ENCODE measurements at places on chromosomes 12 and 14.

DNA sequence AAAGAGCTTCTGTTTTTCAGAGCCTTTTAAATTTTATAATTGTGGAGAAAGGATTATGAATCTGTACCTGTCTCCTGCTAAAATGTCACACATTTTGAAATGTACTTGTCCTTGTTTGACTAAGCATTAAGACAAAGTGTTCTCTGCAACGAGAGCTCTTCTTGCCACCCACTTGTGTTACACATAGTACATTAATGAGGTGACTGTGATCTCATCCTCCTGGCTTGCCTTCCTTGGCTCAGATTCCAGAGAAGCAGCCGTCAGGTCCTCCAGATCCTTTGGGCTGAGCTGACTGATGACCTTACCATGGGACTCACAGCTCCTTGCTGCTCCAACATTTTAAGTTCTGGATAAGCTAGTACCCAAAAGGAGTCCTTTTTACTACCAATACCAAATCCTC lies 81.4 kb downstream of the BBS10 start:
- peak; percentile 86 for DNase-seq

- no peak for DNase-seq
Measured at GRCh38 chr14:69882915-69883314, 3.7 kb downstream of the SMOC1 start.

DNA sequence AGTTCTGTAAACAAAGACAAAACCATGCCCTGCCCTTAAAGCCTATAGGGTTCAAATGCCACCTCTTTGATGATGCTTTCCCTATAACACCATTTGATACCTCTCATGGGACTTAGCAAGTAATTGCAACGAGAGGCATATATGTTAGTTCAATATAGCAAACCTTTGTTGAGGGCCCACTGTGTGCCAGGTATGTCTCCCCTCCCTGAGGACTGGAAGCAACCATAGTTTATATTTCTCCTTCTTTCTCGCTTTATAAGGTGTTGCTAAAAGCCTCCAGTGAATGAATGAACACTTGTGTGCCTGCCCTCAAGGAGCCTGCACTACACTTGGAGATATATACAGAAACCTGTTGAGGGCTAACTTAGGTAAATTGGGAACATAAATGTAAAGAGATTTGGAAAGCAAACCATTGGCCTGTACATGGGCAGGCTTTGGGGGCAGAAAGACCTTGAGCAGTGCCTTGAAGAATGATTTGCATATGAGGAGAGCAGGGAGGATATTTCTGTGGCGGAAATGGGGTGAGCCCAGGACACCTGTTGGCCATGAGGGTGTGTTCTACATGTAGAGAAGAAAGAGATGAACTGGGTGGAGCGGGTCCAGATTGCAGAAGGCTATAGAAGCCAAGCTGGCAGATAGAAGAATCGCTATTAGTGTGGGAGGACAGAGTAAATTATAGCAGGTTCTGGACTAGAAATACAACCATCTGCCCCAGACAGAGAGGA lies 1.8 kb upstream of the CKAP4 start:
- no peak for DNase-seq

GRCh38 chr12:3996322-3996721 lies 123.1 kb upstream of the PARP11 start:
- DNase-seq, result no peak

GRCh38 chr12:98244136-98244535 lies 271.3 kb upstream of the TMPO start:
- DNase-seq, result no peak

DNA sequence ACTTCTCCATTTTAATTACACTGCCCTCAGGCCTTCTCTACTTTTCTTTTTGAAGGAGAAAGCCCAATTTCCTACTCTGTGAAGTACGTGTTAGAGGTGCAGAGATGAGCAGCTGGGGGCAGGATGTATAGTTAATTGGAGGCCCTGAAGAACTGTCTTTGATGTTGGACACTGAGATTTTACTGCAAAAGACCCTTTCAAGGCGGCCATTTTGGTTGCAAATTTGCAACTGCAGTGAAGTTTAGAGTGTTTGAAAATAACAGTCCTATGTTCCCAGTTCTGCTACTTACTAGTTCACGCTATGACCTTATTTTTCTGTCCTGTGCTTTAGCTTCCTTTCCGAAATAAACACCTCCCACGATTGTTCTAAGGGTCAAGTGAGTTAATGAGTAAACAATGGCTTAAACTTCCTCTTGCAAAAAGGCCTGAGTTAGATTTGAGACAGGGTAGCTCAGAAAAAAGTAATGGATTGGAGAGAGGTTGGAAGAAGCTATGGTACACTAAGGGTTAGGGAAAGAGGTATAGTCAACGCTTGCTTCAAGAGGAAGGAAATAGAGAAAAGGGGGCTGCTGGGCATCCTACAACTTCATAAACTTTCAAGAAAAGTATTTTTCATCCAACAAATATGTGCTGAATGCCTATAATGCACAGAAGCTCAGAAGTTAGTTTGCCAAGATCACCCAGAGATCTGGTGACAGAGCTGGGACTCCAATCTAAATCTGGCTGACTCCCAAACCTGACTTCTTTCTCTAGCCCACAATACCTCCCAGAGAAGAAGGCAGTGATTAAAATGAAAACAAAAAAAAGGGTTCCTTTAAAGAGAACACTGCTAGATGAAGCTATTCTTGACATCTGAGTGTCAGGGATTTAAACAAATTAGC lies 26.4 kb upstream of the DICER1 start:
- peak; percentile 60 for DNase-seq

Measured in fibroblast of upper back skin (primary cell).